ENCODE measurements at places on chromosomes 13 and 19.

GRCh38 chr19:46753420-46754155 lies 7.3 kb upstream of the STRN4 start:
- DNase-seq, result peak; percentile 64

DNA sequence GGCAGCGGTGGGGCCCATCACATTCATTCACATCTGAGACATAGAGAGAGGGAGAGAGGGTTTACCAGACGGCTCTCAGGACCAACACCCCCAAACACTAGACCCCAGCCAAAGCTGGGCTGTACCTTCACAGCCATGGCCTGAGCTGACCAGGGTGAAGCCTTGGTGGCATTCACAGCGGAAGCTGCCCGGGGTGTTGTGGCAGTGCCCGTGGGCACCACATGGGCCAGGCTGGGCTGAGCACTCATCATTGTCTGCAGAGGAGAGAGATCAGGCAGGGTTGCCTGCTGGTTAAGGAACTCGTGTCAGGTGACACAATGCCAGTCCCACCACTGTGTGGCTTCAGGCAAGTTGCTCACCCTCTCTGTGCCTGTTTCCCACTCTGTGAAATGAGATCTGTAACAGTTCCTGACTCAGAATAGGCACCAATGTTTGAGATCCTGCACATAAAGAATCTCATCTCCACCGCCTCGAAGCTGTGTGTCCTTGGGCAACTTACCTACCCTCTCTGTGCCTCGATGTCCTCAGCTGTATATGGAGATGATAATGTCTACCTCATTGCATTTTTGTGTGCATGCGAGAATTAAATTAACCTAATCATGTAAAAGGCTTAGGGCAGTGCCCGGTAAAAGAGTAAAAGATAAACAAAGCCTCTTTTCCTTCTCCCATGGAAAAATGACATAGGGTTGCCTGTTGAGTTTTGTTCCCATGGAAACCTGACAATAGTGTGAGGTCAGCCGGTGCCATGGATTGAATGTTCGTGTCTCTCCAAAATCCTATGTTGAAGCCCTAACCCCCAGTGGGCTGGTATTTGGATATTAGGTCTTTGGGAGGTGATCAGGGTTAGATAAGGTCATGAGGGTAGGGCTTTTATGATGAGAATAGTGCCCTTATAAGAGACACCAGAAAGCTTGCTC lies 22.9 kb downstream of the CCL25 start:
- no peak for DNase-seq

GRCh38 chr19:36152019-36152351 lies 262 bp downstream of the COX7A1 start:
- no peak for DNase-seq

DNA sequence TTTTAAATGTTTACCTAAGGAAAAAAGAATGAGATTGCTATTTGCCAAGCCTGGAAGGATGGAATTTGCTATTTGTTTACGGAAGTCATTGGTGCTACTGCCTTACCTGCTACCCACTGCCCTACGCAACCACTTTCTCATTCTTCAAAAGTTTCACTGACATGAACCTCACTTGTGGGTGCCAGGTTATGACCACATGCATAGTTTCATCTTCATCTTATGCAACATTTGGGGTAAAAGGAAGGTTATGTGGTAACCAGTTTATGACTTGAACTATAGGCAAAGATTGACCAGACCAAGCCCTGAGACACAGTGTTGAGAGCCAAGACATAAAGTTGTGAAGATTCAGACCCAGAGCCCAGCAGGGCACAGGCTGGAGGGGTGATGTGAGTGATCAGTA lies 142.5 kb downstream of the LACC1 start:
- no peak for DNase-seq

GRCh38 chr13:83531022-83531421 lies 351.3 kb downstream of the SLITRK1 start:
- no peak for DNase-seq

DNA sequence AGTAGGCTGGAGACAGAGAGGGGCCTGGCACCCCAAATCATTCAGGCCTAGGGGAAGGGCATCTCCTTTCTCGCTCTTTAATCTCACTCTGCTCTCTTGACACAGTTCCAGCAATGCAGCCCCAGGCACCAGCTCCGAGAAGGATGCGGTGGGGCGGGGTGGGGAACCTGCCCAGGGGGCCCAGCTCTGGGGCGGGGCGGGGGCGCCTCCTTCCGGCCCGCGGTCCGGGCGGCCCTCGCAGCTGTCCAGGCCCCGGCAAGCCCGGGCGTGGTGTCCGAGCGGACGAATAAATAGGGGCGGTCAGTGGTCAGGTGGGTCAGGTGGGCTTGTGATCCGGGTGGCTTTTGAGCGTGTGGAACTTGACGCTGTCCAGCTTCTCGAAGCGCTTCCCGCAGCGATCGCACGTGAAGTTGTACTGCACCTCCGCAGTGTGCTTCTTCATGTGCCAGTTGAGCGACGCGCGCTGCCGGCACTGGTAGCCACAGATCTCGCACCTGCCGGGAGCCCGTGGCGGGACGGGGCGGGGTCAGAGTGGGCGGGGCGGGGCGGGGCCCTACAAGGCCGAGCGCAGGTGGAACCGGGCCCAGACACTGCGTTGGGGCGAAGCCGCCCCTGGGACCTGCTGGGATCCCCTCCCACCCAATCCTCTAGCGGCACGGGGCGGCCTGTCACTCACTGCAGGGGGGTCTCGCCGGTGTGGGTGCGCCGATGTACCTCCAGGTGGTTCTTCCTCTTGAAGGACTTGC lies 2.7 kb upstream of the ELAVL3 start:
- no peak for DNase-seq

DNA sequence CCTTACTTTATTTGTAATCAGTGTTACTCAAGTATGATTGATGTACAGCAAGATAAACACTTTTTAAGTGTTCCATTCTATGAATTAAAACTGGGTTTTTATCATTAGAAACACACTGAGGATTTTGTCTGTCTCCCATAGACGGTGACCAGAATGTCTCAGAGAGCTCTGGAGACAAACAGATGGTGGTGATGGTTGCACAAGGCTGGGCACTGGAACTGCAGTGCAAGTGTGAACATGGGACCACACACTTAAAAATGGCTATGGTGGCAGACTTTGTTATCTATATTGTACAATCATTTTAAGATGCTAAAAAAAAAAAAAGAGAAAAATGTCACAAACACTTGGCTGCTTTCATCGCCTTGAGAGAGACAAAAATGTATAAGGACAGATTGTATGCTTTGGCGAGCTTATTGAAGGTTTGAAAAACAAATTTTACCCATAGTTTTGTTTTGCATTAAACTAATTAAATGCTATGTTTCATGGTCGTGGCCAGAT lies 273.0 kb downstream of the SHISA2 start:
- DNase-seq, result no peak

GRCh38 chr13:73544175-73544574 lies 485.4 kb downstream of the KLF5 start:
- no peak for DNase-seq

- DNase-seq, result no peak
Measured at GRCh38 chr13:92967923-92968322, 258.7 kb upstream of the GPC6 start.

- no peak for DNase-seq
Measured at GRCh38 chr13:44903574-44903985, 85.7 kb downstream of the NUFIP1 start.

- no peak for DNase-seq
Measured at GRCh38 chr19:21705393-21705792, 62.0 kb downstream of the ZNF100 start.

GRCh38 chr19:58021541-58022282 lies 12.1 kb upstream of the ZSCAN1 start:
- no peak for DNase-seq

DNA sequence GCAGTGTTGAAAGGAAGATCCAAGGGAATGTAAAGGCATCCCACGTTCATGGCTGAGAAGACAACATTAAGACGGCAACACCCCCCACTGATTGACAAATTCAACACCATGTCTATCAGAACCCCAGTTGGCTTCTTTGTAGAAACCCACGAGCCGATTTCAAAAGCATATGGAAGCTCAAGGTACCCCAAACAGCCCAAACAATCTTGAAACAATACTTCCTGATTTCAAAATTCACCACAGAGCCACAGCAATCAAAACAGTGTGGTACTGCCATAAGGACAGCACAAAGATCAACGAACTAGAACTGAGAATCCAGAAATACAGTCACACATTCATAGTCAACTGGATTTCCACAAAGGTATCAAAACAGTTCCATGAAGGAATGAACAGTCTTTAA lies 6.2 kb downstream of the MIER2 start:
- DNase-seq, result no peak

DNA sequence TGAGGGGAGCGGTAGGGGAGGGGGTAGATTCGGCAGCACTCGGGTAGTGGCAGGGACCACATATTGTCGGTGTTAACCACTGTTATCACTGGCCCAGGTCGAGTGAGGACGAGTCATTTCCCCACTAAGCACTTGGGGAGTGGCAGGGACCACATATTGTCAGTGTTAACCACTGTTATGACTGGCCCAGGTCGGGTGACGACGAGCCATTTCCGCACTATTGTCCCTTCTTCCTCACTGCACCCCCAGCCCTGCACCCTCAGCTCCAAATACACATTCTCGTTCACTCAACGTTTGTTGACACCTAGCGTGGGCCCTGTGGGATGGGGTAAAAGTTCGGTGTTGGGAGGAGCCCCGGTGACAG lies 467 bp upstream of the CLN5 start:
- DNase-seq, result peak; percentile 70

DNA sequence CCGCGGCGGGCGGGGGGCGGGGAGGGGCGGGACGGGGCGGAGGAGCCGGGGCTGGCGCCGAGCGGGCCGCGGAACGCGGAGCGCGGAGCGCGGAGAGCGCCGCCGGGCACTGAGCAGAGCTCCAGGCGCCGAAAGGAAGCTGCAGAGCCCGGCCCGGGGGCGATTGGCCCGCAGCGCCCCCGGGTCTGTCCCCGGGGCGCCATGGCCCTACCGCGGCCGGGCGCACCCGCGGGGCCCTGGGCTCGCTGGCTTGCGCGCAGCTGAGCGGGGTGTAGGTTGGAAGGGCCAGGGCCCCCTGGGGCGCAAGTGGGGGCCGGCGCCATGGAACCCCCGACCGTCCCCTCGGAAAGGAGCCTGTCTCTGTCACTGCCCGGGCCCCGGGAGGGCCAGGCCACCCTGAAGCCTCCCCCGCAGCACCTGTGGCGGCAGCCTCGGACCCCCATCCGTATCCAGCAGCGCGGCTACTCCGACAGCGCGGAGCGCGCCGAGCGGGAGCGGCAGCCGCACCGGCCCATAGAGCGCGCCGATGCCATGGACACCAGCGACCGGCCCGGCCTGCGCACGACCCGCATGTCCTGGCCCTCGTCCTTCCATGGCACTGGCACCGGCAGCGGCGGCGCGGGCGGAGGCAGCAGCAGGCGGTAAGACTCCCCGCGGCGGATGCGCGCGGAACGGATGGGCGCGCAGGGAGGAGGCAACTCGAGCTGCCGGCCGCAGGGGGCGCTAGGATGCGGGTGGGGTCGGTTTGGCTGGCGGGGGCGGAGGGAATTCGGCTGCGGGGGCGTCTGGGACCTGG lies at the start of gene PDE4A:
Gene PDE4A, plus strand, starts transcription at position 95 of the 796 bp plus-strand sequence. Its CDS starts 227 bp downstream, at position 322.
- DNase-seq, result peak; percentile 49

- no peak for DNase-seq
Measured at GRCh38 chr19:33269016-33269415, 33.3 kb downstream of the CEBPA start.

DNA sequence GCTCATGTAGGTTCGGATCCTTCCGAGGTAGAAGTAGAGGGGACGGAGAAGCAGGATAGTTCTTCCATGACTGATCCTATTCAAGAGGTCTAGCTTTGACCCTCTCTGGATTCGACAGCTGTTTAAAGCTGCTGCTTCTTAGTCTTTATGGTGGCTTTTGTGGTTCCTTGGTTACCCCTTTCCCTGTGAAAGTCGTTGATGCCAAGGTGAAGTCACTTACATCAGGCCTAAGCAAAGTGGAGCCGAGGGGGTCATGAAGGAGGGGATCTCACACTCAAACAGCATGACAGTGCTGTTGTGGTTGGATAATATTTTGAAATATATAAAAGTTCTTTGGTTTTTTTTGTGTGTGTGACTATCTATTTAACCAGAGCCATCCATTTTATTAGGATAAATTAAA lies 8.1 kb downstream of the CCDC70 start:
- DNase-seq, result no peak

DNA sequence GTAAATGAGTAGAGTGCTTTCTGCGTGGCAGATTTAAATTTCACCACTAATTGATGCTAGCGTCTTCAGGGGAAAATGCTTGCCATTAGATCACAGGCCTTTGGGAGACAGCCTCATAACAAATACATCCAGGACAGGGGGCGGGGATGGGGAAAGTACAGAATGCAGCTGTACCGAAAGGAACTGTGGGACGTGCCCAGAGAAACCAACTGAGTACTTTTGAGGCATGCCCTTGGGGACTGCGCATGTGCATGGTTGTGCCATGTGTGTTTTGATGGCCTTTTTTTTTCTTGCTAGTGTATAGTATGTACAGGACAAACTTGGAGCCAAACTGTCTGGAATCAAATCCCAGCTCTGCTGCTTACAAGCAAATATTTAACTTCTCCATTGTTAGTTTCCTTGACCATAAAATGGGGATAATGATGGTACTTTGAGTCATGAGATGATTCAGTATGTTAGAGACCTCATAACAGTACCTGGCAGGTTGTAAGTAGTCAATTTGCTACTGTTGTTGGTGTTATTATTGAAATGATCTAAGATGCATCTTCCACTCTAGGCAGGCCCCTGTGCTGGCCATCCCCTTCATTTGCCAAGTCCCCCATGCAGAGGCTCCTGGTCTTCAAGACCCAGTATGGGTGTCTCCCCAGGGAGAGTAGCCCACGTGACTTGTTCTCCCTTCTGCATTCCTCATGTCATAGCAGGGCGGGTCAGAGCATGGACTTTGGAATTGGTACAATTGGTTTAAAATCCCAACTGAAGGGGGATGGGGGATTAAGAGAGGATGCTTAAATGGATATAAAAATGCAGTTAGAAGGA lies 68.3 kb upstream of the NPAS1 start:
- DNase-seq, result no peak

- DNase-seq, result no peak
Measured at GRCh38 chr13:97630725-97631124, 196.8 kb downstream of the RAP2A start.

GRCh38 chr19:29495091-29495490 lies 30.7 kb upstream of the VSTM2B start:
- DNase-seq, result no peak

DNA sequence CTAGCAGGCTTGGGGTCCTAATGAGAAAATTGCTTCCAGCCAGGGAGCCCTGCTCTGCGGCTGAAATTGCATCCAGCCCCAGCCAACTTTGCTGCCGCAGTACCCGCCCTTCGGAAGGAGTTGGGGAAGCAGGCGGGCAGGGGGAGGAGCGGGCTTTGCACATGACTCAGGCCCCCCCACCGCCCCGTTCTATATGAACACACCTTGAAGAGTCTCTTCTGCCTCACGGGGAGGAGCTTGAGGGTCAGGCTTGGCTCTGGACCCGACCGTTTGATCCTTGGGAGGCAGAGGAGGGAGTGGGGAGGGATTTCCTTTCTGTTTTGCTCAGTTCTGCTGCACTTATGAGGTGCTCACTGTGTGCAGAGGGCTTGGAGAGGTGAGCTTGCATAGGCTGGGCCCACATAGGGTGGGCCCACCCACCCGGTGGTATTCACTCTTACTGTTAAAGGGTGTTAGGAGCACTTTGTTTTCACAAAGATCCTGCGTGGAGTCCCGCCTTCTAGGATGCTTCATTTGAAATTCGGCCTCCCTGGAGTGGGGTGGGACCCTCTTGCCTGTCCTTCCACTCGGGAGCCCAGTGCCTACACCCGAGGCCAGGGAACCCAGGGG lies 46.5 kb downstream of the LYL1 start:
- no peak for DNase-seq
